ENCODE measurements at places on chromosomes 11 and 22.

GRCh38 chr11:10293423-10294289 lies at the start of gene SBF2:
SBF2 (minus strand) TSS chr11:10294219; CDS start chr11:10294069, 150 bp downstream.
- peak; percentile 22 for DNase-seq

- DNase-seq = no peak
These were observed 4.0 kb downstream of the FXYD6 start for GRCh38 chr11:117872420-117872961.

GRCh38 chr11:12723421-12724300 lies 49.4 kb downstream of the TEAD1 start:
- no peak for DNase-seq

DNA sequence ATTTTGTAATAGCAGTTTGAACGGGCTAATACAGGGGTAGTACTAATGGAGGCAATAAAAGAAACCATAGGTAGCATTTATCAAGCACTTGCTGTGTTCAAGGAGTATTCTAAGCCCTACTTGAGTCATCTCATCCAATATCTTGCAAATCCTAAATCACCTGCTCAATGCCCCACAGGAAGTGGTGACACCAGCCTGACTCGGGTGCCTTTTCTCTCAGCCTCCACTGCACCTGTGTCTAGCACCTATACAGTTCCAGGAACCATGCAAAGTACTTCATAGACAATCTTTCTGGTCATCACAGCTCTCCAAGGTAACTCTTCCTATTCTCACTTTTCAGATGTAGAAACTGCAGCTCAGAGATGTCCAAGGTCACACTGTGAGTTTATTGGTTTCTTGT lies 98.0 kb downstream of the PRR5L start:
- DNase-seq = no peak

- no peak for DNase-seq
These were observed 812.2 kb downstream of the LRRC4C start for GRCh38 chr11:40647295-40647694.

DNA sequence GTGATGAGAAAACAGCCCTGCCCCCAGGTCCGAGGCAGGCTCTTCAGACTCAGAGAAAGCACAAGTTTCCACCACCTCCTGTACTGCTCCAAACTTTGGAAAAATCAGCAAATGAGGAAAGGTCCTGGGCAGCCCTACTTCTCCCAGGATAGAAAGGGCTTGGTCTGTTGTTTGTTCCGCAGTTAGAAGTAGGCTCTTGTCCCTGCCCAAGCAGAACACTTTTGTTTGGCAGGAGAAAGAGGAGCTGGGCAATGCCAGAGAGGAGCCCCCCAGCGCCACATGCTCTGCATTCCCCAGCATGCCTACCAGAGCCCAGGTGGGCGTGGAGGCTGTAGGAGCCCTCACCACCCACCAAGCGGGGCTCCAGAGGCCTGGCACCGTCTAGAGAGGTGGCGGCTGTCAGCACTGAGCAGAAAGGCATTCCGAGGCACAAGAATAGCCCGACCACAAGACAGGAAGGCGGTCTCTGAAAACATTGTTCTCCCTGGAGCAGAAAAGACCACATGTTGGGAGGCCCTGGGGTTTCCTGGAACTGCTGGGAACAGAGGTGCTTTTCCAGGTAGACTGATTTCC lies 90.3 kb upstream of the CD82 start:
- no peak for DNase-seq
